Right cardiac atrium (tissue), 5 donors: ENCODE measurements at places on chromosomes 2 and 18. TPM values are rescaled to one million over a fixed set of nuclear protein-coding genes. Genes with fewer than 3 reads are reported as not detected.

DNA sequence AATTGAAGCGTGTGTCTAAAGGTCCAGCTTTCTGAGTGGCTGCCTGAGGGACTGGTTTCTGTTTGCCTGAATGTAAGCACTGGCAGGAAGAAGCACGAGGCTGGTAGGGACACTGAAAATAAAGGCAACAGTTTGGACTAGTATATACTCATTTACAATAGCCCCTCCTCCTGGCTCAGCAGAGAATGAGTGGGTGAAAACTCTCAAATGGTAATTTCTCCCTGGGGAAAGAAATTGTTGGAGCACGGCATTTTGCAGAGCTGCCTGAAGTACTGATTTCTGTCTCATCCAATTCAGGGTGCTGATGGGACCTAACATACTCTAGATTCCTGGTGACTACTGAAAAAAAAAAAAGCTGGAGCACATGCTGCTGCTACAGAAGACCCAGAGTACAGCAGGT, 17.3 kb upstream of the SPP2 start:
- no peak for DNase-seq

DNA sequence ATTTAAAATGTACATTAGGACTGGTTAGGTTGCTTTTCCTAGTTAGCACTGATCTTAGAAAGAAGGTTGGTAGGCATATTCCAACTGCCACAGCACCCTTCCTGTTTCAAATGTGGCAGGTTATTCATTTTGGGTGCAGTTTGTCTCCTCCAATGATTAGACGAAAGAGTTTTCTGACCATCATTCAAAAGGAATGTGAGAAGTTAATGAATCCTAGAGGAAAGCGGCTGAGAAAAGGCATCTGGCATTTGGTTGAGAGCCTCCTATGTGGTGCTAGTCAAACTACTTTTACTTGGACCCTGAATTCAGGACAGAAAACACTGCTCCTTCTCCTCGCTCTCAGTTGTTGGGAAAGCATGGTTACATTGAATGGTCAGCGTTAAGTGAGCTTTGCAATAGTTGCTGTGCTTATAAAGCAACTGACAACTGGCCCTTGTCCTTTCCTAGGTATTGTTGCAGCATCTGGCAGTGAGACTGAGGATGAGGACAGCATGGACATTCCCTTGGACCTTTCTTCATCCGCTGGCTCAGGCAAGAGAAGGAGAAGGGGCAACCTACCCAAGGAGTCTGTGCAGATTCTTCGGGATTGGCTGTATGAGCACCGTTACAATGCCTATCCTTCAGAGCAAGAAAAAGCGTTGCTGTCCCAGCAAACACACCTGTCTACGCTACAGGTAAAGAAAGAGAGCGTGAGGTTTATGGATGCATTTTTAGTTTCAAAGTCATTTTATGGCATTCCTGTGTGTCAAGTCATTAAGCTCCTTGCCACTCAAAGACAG, 6.1 kb downstream of the TGIF1 start:
- DNase-seq = no peak

GREB1 gene
- total RNA-seq = 10.7 TPM

PAIP2B gene
- 21.5 TPM for total RNA-seq

DNA sequence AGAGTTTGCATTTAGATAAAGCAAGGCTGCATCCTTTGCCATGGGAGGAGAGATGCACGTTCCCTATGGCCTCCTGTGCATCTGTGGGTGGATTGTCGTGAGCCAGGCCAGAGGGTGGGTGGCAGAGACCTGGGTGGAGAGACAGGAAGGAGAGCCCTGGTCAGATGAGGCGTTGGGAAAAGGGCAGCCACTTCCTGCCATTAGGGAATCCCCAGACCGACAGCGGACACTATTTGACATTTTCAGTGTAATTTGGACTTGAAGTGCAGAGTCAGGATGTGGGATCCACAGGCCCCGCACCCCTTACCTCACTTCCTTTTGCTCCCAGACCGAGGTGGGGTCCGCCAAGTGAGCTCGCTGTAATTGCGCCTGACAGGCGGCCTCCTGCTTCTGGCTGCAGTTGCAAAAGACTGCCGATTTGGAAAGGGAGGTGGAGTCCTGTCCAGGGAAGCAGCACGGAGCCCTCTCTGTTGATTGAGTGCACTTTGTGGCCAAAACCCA, 150.0 kb downstream of the DYSF start:
- peak; percentile 76 for DNase-seq

- no peak for DNase-seq
These were observed 39.0 kb downstream of the OXER1 start for GRCh38 chr2:42724886-42725285.

GRCh38 chr2:46913471-46914381, 1.9 kb downstream of the MCFD2 start:
- DNase-seq = peak; percentile 44

RASGRP3 gene
- total RNA-seq = 48.8 TPM

DNA sequence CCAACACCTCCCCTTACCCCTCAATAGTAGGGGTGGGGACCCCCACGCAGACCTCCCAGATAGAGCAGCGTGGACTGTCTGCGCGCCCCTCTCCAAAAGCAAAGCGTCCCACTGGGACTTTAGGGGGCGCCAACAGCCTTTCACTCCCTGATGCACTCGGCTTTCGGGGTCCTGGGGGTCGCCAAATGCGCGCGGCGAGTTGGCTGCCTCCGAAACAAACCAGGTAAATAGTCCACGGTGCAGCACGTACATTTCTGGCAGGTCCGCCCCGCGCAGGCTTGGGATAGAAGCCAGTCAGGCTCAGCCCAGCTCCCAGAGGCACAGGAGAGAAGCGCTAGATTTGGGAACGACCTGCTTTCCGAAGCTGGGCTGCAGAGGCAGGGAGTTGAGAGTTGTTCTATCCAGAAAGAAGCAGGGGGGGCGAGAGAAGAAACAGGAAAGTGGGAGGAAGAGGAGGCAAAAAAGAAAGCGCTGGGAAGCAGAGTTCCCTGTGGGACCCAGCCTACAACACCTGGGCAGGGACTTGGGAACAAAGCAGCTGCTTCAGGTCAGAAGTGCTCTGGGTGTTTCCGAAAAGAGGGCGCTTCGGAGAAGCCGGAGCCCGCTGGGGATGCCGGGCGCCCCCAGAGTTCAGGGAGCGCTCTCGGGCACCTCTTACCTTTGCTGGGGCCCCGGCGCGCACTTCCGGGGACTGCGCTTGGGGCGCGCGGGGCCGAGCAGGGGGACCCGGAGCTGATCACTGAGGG, 544 bp downstream of the EVA1A start:
- peak; percentile 41 for DNase-seq

SIX3 gene
- total RNA-seq = not detected

LOXHD1 gene
- total RNA-seq = 0.31 TPM

GRCh38 chr2:233271693-233272092, 20.2 kb downstream of the ATG16L1 start:
- no peak for DNase-seq

DNA sequence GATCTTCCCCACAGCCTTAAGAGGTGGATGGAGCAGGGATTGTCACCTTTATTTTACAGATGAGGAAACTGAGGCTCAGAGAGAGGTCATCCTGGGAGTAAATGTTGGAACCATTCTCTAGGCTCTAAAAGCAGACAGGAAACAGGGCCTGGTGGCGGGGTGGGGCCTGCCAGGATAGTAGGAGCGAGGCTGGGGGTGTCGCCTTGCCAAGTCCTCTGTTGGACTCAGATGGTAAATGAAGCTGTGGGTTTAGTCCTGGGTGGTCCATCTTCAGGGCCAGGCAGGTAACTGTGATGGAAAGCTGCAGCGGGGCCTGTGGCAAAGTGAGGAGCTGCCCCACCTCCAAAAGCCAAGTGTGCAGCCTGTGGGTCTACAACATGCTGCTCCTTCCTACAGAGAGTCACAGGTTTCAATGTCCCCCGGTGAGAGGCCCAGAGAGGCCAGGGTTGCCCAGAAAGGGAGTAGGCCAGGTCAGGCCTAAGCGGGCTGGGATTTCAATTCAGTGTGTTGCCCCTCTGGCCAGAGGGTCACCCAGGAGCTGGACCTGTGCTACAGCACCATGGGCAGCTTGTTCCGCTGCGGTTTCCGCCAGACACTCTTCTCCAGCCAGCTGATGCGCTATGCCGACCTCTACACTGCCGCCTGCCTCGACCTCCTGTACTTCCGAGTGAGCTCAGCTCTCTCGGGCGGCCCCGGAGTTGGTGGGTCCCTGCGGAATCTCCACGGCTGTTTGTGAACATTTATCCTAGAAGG, 6.6 kb downstream of the NT5DC4 start:
- no peak for DNase-seq

- DNase-seq = no peak
These were observed 81.3 kb downstream of the ANKRD12 start for GRCh38 chr18:9217743-9218451.

GRCh38 chr2:203195331-203196036, 43.3 kb upstream of the CYP20A1 start:
- no peak for DNase-seq

- DNase-seq = no peak
These were observed 19.3 kb upstream of the LOXHD1 start for GRCh38 chr18:46676182-46676835.

DNA sequence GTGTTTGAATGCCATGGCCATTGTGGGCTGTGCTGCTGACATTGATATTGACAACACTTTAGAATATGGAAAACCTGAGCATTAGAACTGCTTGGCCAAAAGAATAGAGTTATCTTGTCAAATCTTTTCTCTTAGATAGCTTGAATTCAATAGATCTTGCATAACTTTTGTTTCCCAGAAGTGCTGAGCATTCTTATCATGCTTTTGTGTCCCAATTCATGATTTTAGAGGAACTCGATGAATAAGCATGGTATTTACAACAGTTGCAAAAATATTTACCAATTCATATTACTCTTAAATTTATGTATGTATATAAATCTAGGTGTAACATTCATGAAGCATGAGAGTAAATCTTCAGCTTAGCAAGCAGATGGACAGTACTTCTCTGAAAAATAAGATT, 508.0 kb downstream of the BCL11A start:
- DNase-seq = no peak

- peak; percentile 9 for DNase-seq
These were observed 216.7 kb downstream of the GLI2 start for GRCh38 chr2:120952318-120952717.

- no peak for DNase-seq
These were observed 8.2 kb upstream of the APOB start for GRCh38 chr2:21052044-21052443.

ASAP2 gene
- total RNA-seq = 15.2 TPM

DNA sequence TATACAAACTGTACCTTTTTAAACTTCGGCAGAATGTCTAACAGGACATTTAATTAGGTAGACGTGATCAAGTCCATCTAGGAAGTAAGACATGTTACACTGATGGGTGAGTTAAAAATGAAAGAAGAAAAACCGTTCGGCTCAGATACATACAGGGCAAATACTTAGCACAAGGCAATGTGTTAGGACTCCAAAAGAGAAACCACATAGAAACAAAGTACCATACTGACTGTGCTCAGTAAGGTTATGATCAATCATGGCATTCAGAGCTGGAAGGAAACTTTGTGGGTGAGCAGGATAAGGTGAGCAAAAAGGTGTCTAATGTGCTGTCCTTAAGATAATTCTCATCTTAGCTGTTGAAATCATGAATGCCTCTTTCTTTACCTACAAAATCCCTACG, 211.9 kb downstream of the STK39 start:
- DNase-seq = no peak

- DNase-seq = no peak
These were observed 31.7 kb upstream of the COBLL1 start for GRCh38 chr2:164873210-164873908.

MAB21L4 gene
- not detected for total RNA-seq

DNA sequence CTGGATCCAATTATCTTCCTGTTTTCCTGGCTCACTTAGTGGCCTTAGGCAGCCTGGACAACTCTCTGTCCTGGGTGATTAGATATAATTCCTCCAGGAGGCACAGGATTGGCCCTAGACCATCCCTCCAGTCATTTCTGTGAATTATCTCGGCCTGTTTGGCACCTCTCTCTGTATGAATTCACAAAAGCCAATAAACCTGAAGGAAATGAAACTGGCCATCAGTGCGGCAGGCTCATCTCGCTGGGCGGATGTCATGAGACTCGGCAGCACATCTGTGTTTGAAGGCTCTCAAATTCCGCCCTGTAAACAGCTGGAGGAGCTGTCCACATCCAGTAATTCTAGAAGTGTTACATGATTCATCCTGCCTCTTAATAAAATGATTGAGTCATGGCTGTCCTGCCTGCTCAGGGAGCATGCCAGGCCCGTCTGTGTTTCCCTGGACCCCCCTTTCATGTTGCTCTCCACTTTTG, 38.6 kb downstream of the ACOXL start:
- no peak for DNase-seq

GFPT1 gene
- 35.5 TPM for total RNA-seq

- no peak for DNase-seq
These were observed 11.7 kb downstream of the CPS1 start for GRCh38 chr2:210568108-210568507.

- no peak for DNase-seq
These were observed 199.6 kb downstream of the VAPA start for GRCh38 chr18:10113121-10114022.

AQP12A gene
- total RNA-seq = not detected

PPM1B gene
- 57.7 TPM for total RNA-seq

TMEM214 gene
- total RNA-seq = 56.7 TPM

- no peak for DNase-seq
These were observed 160.8 kb upstream of the HAAO start for GRCh38 chr2:42953216-42953615.
